ENCODE measurements at places on chromosomes 12 and 14. TPM values are rescaled to one million over a fixed set of nuclear protein-coding genes. Genes with fewer than 3 reads are reported as not detected.

Gene TSPAN19
- not detected for total RNA-seq

Gene OVCH1
- not detected for total RNA-seq

Gene RIN3
- total RNA-seq, result 24.4 TPM

Gene CBLN3
- 1.7 TPM for total RNA-seq
